Foreskin fibroblast (primary cell): ENCODE measurements at places on chromosomes 7 and 10.

DNA sequence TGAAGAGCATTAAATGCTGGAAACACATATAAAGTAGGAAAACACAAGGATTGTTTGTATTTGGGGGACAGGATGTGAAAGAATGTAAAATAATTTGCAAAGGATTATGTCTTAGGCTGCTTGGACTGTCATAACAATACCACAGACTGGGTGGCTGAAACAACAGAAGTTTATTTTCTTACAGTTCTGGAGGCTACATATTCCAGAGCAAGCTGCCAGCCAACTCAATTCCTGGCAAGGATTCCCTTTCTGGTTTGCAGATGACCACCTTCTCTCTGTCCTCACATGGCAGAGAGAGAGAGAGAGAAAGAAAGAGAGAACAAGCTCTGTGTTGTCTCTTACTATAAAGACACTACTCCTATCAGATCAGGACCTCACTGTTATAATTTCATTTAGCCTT, 8.8 kb upstream of the LAMB4 start:
- peak; percentile 19 for DNase-seq

- DNase-seq: no peak
These were observed 548.0 kb downstream of the MAGI2 start for GRCh38 chr7:78905436-78905835.

DNA sequence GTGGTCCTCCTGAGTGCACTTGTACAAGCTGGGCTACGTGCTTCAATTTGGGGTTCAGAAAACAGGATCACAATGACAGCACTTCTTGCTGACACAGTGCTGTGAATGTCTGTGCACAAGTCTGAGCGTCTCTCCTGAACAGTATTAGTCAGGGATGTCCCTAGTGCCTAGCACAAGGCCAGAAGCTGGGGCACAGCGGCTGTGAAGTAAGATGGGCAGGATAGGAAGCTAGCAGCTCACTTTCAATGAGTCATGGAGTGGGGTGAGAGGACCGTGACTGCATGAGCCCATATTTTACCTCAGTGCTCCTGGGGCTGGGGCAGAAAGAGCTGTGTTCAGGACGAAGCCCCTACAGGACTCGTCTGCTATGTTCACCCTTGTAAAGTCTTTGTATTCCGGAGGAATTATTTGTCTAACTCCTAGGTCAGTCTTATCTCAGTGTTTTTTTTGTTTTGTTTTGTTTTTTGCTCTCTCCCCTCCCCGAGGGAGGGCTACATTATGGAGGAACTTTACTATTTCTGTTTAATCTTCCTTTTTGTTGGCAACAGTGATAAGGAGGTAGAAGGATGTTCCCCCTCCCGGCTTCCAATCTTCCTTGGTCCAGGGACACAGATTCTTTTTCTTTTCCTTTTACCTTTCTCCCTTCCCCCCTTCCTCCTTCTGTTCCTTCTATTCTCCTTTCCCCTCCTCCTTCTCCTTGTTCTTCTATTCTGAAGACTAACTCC, 2.8 kb upstream of the LRMDA start:
- DNase-seq: peak; percentile 7

DNA sequence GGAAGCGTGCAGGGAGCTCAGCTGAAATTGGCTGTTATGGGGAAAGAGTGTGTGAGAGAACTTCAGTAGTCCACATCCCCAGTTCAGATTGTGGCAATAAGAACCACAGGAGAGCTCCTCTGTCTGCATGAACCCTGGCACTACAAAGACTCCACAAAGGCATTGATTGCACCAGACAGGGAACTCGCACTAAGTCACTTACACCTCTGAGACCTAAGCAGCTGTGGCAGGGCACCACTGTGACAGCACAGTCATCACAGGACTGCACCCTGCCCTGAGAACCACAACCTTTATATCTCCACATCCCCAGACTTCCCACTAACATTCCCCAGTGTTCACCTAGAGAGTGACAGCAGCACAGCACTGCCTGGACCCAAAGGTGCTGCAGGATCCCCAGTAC, 226.8 kb downstream of the XPNPEP1 start:
- no peak for DNase-seq

DNA sequence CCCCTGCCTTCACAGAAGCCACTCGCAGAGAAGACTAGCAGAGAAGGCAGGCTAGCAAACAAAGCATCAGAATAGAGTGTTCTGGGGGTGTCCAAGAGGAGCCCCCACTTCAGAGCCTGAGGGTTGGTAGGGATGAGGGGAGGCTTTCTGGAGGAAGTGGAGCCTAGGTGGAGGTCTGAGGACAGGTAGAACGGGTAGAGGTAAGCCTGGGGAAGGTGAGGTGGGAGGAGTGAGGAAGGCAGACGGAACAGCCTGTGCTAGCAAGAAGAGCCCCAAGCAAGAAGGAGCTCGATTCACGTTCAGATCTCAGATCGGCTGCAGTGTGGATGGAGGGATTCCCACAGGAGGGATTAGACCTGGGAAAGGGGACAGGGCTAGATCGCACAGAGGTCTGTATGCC, 66.0 kb upstream of the DUSP5 start:
- DNase-seq: no peak

DNA sequence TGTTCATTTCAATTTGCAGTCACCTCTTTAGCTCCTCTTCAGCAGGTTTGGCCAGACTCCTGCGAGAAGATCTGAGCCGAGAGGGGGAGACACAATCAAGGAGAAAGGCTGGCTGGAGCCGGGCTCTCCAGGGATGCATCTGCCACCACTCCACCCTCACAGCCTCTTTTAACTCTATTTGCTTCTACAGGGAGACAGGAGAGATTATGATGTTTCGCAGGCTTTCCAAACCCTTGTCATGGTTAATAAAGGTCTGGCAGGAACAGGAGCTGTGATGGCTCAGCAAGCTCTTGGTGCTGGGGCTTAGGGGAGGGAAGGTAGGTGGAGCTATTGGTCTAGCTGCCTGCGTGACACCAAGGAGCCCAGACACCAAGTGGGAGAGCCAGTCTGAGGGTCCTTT, 448.1 kb upstream of the PODXL start:
- peak; percentile 4 for DNase-seq

DNA sequence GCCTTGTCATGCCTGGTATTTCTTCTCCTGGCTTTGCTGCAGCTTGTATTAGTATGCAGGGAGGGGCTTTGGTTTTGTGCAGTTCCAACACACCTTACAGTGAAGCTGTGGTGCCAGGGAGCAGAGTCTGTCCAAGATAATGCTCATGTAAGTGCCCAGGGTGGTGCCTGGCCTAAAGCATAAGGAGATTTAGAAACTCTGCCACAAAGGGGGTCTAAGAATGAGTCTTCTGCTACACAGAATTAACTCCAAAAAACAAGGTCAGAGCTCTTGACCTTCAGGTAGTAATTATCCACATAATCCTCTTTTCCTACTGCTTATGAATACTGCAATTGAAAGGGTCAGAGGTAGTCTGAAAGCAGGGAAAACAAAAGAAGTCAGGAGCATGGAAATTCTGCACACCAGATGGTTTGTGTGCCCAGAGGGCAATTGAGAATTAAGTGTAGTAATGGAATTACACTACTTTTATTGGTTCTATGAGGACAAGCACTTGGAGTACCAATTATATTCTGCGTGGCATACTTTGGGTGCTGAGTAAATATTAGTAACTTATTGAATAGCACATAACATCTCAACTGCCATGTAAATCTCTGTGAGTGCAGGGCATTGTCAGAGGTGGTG, 121.5 kb downstream of the KAT6B start:
- peak; percentile 63 for DNase-seq

DNA sequence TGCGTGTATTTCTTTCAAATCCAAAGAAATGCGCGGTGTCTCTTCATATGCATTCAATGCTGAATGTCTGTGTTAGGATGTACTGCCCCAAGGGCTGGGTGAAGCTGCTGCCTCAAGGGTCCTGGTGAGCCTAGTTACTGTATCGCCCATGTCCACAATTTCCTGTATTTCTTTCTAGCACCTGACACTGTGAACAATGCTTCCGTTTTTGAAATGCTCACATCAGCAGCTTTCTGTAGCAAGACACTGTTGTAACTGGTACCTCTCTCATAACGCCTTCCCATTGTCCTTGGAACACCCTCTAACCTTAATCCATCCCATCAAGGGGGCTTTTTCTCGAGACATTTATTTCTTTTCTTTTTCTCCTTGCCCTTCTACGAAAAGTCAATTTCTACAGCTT, 25.1 kb downstream of the NRP1 start:
- no peak for DNase-seq

DNA sequence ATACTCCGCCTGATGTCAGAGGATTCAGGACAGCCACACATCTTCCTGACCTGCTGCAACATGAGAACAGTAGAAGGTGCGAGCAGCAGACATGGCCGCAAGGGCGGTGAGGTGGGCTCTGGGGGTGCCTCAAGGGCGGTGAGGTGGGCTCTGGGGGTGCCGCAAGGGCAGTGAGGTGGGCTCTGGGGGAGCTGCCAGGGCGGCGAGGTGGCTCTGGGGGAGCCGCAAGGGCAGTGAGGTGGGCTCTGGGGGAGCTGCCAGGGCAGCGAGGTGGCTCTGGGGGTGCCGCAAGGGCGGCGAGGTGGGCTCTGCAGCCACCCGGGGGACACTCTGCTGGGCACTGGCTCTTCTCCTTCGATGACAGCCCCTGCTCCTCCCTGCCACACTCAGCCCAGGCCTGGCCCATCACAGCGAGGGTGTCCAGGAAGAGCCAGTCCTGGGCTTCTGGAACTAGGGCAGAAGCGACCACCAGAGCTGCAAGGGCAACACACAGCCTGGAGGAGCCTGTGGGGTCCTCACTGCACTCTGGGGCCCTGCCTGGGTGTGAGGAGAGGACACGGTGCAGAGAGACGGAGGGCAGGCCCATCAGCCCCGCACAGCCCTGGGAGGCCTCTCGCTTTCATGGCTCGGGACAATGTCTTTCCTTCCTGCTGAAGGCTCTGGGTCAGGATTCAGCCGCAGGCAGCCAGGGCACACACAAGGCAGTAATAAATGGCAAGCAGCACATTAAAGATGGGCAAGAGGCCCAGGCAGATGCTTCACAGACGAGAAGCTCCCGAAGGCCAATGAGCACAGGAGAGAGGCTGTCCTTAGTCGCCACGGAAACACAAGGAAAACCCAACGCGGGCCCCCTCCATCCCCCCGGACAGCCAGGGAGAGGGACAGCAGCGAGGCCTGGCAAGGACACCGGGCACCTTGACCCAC, 42.5 kb downstream of the STK32C start:
- peak; percentile 76 for DNase-seq

- DNase-seq: no peak
These were observed 188.3 kb upstream of the STK17A start for GRCh38 chr7:43394441-43395130.

DNA sequence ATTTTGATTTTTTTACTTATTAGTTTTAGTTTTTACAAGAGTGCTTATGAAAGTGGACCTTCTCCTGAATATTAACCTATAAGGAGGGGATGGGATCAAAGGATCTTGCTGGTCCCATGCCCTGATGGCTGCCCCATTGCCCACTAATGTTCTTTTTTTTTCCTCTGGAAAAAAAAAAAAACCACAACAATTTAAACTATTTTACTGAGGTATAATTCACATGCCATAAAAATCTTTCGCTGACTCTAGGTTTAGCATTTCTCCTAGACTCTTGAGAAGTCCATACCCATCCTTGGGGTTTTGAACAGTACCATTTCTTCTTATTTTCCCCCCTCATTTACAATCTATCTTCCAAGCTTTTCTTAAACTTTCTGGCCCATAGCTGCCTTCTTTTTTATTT, 481.8 kb downstream of the TFEC start:
- no peak for DNase-seq

GRCh38 chr7:135828604-135829003, 80.0 kb upstream of the FAM180A start:
- DNase-seq: no peak

GRCh38 chr7:155355745-155356144, 58.1 kb downstream of the INSIG1 start:
- no peak for DNase-seq

GRCh38 chr7:74311305-74311744, 22.1 kb downstream of the CLIP2 start:
- peak; percentile 65 for DNase-seq

GRCh38 chr10:54880996-54881395, 80.0 kb upstream of the PCDH15 start:
- DNase-seq: no peak
